Pulmonary artery endothelial cell (primary cell): ENCODE measurements at places on chromosomes 7 and 10.

- DNase-seq = no peak
These were observed 168.3 kb downstream of the AKR1D1 start for GRCh38 chr7:138244606-138245005.

DNA sequence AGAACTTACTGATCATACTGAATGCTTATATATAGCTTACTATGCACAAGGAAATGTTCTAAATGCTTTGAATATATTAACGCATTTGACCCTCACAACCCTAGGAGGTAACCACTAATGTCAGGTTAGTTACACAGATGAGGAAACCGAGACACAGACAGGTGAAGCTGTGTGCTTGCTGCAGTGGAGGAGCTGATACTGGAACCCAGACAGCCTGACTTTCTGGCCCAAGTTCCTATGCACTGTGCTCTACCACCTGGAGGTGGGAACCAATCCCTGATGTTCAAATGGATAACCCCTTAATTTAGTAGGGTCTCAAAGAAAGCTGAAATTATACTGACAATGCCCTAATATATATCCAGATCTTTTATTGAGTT is 119.6 kb downstream of the SORBS1 start:
- no peak for DNase-seq

DNA sequence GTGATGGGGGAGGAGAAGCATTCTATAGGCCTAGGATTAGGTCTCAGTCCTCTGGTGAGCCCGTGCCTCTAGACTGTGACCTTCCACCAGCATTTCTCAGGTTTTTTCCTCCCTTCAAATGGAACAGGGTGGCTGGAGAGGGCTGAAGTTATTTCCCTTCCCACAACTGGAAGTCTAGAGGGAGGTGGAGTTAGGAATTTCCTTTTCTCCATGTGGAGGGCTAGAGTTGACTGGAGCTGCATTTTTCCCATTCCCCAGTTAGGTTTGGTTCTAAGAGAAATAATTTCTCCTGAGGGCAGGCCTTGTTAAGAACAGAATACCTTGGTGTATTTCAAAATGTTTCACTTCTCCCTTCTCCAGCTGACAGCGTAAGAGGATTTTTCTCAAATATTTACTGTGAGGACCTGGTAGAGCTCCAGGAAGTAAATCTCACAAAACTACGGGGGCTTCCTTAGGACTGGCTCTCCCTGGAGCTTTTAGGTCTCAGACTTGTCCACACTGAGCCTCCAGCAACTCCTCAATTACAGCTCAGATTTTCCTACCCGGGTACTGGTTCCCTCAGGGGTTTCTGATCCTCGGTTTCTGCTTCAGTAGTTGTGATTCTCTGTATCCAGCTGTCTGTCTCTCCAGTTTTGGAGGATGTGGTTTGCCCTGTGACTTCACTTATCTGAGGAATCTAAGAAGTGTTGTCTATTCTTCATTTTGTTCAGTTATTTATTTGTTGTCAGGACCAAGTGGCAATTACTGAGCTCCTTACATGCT is 6.0 kb upstream of the REEP3 start:
- DNase-seq = no peak

DNA sequence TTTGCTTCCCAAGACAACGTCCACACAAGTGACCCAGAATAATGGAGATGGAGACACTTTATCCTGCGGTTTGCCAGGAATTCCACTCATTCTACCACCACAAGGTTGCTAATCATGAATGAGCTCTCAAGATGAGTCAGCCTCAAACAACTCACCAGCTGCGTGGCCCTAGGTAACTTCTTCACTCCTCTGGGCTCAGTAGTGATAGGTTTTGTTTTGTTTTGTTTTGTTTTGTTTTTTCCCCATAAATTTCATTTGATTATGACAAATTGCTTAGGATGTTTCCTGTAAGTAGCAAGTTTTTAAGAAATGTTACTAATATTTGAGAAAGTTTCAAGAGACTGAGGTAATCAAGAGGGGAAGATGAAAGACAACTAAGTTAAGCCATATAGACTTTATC is 286.8 kb downstream of the PARD3 start:
- peak; percentile 87 for DNase-seq

GRCh38 chr10:63587191-63587590 is 66.0 kb downstream of the REEP3 start:
- no peak for DNase-seq

- DNase-seq = peak; percentile 40
These were observed 650 bp upstream of the TM9SF3 start for GRCh38 chr10:96587264-96588059.

- DNase-seq = no peak
These were observed 472.2 kb downstream of the ARL4A start for GRCh38 chr7:13159467-13160184.

DNA sequence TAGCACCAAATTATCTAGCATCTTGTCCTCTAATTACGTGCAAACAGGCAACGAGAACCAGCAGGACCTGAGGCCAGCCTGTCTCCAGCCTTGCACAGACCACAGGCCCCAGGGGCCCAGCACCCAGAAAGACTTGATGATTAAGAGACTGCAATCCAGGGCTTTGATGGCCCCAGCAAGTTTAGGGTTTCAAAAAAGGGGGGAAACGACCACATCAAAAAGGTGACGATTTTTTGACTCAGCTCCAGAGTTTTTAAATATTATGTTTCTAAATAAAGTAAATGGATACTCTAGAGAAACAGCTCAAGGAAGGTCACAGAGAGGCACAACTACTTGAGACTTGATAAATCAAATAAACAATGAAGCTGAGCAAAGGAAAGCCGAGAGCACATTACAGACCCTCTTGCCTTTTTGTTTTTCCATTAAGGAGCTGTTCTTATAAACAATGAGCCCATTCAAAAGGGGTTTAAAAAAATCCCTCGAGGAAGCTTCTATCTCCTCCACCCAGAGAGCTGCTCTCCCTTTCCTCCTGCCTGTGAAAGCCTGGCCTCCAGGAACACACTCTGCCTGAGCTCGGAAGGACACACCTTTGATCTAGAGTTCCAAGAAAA is 44.1 kb downstream of the GLI3 start:
- DNase-seq = no peak

GRCh38 chr7:32579776-32580175 is 84.5 kb downstream of the AVL9 start:
- DNase-seq = no peak

- DNase-seq = no peak
These were observed 2.3 kb upstream of the PCGF6 start for GRCh38 chr10:103353281-103353680.

DNA sequence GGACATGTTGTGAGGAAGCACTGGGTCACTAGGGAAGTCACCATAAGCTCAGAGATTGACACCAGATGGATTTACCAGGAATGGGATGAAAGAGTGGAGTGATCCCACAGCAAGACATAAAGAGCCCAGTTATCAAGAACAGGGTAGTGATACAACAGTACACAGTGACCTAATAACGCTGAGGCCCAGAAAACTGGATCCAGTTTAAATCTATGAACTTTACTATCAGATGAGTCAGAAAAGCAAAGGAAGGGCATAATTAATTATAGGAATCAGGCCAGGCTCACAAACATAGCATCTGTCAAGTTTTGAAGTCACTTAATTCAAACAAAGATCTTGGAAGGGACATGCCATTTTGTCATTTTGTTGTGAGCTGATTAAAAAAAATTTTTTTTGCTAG is 73.5 kb downstream of the LRRN3 start:
- DNase-seq = no peak

DNA sequence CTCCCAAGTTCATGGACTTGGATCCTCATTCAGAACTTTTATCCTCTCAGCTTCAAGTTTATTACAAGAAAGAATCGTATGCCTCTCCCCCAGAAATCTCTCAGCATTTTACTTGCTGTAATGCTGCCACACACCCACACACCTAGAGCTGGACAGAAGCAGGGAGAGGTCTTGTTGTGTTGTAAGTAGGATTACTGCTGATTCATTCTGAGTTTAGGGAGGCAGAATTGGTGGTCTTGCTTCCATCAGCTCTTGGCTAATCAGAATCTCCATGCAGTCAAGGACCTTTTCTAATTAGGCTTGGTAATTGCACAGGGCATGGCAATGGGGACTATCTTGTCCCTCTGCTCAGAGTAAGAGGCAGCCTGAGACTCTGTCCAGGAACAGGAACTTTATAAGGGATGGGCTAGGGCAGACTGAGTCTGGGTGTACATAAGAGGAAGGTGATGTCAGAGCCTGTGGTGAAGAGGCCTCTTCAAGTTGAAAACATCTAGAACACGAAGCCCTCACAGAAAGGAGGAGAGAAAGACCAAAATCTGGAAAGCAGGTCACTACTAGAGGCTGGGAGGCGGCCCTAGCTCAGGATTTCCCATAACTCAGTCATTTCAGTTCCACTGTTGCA is 7.0 kb upstream of the PTPRE start:
- DNase-seq = no peak

DNA sequence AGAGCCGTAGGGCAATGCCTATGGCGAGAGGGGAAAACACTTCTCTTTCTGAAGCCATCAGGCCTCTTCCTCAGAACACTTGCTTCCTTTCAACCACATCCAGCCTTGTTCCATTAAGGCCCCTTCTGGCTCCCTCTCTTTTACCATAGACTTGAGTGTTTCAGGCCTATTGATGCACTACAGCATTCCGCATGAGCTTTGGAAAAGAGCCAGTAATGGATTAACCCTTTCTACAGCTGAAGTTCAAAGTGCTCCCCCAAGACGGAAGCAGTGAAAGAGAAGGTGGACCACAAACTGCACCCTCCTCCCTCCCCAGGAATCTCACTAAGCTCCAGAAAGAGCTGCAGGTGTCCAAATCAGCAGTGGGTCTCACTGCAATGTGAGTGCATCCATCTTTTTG is 102.7 kb upstream of the C7orf33 start:
- no peak for DNase-seq

DNA sequence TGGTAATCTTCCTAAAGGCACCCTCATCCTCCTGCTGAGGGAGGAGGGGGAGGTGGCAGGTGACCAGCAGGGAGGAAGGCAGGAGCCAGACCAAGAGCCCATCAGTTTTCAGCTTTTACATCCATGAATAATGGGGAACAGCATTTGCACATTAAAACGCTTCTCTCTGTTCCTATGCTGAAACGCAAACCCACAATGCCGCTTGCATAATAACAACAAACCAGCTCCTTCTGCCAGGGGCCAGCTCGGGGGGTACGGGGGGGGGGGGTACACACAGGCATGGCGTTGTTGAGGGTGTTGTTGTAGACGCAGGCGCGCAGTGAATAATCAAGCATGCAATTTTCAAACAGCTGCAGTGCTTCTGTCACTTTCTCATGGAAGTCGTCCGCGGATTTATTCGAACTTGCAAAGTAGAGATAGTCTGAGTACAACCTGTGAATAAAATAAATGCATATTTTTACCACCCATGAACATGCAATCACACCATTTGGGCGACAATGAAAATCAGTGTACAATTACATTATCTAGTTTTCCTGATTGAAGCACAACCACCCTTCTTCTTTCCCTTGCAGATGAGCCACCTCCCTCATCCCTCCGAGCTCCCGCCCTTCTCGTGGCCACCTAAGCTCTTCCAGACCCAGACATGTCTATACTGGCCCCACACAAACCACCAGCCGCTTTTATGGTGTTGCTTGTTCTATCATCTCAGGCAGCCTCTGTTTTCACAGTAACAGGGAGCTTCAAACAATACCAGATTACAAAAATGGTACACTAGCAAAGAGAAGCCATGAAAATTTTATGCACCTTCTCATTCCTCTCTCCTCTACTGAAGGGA is 72.2 kb downstream of the CHST15 start:
- no peak for DNase-seq

DNA sequence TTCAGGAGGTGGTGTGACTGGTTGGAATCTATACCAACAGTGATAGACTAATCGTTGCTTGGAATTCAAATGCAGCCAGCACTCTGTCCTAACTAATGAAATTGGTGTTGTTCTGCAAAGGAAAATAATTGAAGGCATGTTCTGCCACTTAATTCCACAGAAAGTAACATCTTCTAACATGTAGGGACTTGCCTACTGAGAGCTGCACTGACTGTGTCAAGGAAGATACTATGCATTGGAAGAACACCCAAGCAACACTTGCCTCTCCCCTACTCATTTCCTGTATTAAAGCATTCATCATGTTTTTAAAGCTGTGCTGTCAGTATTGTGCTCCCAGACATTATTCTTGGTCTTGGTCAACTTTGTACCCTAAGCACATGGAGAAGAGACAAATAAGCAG is 2.7 kb upstream of the CYP3A7 start:
- no peak for DNase-seq

DNA sequence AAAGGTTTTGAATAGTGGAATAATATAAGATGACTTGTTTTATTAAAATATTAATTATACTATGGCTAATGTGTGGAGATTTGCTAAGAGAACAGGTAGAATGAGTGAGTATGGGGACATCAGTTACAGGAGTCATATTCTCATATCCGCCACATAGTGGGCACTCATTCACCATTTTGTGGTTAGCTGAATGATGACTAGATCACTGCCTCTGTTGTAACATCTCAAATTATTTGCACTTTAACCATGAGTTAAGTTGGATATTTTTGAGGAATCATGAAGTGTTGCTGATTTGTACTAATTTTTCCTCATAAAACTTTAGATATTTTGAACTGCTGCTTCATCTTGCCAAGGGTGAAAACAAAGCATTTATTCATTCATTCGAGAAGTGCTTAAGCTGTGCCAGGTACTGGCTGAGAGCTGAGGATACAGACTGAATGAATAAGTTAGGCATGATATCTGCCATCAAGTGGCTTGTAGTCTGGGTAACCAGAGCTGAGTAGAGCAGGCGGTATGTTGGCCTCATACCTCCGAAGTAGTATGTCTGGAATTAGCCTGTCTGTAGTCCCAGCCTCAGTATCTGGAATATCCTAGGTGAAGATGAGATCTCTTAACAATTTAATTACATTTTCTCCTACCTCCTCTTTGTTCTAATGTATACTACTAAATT is 100.5 kb downstream of the ZEB1 start:
- no peak for DNase-seq

GRCh38 chr7:106865130-106866041 is at the start of gene PIK3CG:
Gene PIK3CG, plus strand, starts transcription at chr7:106865282. Its CDS starts 2,280 bp downstream, at chr7:106867562.
- DNase-seq = peak; percentile 27

GRCh38 chr7:81629702-81630101 is 140.1 kb downstream of the HGF start:
- DNase-seq = no peak

DNA sequence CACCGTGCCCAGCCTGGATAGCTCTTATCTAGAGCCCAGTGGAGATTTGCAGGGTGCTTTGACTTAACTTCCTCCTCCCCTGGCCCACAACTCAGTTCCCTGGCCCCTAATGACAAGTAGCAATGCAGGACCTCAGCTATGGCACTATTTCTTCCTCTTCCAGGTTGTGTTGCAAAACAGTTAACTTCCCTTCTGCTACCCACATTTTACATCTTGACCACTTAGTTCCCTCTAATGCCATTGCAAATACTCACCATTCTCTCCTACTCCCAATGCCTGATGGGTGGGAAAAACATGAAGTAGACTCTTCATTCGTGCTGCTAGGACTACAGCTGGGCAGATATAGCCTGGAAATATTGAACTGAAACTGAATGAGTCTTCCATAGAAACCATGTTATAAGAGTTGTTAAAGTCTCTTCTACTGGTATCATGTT is 39.1 kb upstream of the FGL2 start:
- DNase-seq = no peak

DNA sequence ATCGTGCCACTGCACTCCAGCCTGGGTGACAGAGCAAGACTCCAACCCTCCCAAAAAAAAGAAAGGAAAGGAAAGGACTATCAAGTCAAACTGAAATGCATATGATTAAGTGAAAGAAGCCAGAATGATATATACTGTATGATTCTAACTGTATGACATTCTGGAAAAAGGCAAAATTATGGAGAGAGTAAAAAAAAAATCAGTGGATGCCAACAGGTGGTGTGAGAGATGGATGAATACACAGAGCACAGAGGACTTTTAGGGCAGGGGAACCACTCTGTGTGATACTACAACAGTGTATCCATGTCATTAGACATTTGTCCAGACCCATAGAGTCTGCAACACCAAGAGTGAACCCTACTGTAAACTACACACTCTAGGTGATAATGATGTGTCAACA is 99.2 kb downstream of the SLIT1 start:
- no peak for DNase-seq
